NCI-H1092 (cell line): ENCODE measurements at places on chromosomes 1 and 21.
A peak's percentile ranks its signal among the peaks of the same experiment; 100 is the strongest.

- DNase-seq: no peak
Observed at GRCh38 chr1:22139817-22140216, 3.1 kb downstream of the WNT4 start.

DNA sequence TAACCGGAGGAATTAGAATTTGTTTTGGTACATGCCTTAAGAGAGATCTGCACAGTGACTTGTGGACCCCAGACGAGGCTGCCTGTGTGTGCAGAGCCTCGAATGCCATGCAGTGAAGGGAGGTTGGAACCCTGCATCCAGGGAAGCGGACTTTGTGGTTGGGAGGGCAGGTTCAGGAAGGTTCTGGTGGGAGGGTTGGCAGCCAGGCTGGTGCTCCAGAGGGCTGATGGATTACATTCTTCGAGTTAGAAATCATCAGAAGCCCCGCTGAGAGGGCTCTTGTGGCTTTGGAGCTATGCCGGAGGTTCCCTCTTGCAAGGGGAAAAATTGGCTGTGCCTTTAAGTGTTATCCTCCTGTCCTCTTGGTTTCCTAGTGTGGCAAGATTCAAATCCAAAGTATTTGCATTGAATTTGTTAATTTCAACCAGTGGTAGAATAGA lies 21.1 kb downstream of the ROR1 start:
- DNase-seq: no peak

- DNase-seq: peak; percentile 78
Observed at GRCh38 chr1:53326088-53326597, 1.7 kb downstream of the LRP8 start.

GRCh38 chr1:60621368-60621851 lies 461.0 kb upstream of the NFIA start:
- no peak for DNase-seq

- no peak for DNase-seq
Observed at GRCh38 chr1:158003406-158003800, 10.0 kb downstream of the KIRREL1 start.

DNA sequence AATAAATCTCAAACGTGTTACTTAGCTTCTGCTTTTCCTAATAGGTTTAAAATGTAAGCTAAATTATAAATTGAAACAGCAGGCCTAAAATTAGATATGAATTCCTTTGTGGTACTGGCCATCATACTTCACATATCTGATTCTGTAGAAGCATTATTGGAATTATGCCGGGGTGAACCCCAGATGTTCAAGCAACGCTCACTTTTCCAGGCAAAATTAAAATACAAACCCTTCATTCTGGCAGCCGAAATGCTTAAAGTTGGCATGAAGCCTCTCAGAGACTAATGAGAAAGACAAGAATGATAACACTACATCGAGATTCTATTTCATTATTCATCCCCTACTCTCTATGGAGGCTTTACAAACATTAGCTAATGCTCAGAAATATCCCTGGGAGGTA lies 1352.7 kb upstream of the ADGRL2 start:
- no peak for DNase-seq

DNA sequence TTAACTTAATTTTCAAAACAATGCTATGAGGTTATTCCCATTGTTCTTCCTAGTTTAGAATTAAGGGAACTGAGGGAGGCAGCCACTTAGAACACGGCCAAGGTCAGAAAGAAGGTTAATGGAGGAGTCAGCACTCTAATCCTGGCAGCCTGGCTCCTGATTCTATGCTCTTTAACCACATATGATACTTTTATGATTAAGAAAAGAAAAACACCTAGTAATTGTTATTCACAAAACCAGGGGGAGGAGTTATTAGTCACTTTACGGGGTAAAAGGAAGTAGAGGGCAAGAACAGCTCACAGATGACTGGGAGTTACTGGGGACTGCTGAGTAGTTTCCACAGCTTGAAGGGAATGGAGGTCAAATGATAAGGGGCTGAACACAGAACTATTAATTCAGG lies 38.6 kb downstream of the GADD45A start:
- DNase-seq: no peak

- DNase-seq: no peak
Observed at GRCh38 chr1:88224906-88225305, 459.2 kb upstream of the PKN2 start.

DNA sequence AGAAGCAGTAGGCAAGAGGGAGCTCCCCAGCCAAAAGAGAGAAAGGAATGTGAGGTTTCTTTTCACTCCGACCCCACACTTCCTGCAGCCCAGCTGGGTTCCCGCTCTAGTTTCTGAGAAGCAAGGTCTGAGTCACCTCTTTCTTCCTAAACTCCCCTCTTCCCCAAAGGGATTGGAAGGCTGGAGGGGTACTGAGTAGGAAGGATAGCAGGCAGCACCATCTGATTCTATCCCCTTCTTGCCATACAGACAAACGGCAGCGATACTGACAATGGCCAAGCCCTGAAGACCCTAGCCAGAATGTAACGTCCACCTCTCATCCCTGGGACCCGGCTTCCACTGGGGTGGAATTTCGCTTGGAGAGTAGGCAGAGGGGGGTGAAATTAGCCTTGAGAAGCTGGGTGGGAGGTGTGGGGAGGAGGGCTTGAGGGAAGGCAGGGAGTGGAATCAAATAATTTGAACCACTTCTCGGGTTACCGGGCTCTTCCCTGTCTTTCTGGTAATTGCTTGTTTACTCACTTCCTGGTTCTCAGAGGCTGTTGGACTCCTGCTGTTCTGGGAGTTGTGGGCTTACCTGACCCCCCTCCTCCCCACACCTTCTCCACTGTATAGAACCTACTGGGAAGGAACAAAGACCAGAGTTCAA lies 13.2 kb downstream of the IER5 start:
- peak; percentile 48 for DNase-seq
